ENCODE measurements at places on chromosomes 12 and 14. TPM values are rescaled to one million over a fixed set of nuclear protein-coding genes. Genes with fewer than 3 reads are reported as not detected.

The SRGAP1 gene
- total RNA-seq, result 11.0 TPM

The FIGNL2 gene
- total RNA-seq, result 0.08 TPM

The STAC3 gene
- total RNA-seq, result 1.8 TPM

The MYO1H gene
- total RNA-seq, result not detected

The SYNDIG1L gene
- 0.26 TPM for total RNA-seq

DNA sequence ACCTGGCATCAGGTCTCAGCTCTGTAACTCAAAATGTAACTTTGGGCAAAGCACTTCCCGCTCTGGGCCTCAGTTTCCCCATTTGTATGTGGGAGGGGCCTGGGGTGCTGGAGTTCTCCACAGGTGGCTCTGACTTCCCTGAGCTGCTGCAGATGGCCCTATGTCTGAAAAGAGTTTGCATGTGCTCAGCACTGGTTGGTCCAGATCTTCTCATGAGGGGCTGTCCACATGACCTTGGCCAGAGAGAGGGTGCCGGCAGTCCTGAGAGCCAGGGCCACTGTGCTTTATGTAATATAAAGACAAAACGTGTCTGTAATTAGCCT lies 7.2 kb upstream of the CACNA2D4 start:
- H3K36me3 ChIP-seq, result no peaks in the 10 kb centered on the region
- peaks cover 46% of the 10 kb centered on the region for H3K27me3 ChIP-seq
- H3K4me3 ChIP-seq, result no peak overlapping the region
- H3K27ac ChIP-seq, result no peak overlapping the region

DNA sequence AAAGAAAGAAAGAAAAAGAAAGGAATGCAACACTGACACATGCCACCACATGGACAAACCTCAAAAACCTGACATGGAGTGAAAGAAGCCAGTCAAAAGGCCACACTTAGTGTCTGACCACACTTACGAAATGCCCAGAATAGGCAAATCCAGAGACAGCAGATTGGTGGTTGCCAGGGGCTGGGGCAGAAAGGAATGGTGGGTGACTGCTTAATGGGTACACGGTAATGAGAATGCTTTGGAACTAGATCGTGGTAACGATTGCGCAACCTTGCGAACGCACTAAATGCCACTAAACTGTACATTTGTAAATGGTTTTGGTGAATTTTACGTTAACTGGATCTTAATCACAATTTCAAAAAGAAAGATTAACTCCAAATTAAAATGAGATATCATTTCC lies 39.5 kb downstream of the SCARB1 start:
- peaks cover 11% of the 10 kb centered on the region for H3K4me1 ChIP-seq
- no peak overlapping the region for H3K27ac ChIP-seq
- H3K4me3 ChIP-seq, result no peak overlapping the region
- no peaks in the 10 kb centered on the region for H3K36me3 ChIP-seq

- no peak overlapping the region for H3K27ac ChIP-seq
- no peak for DNase-seq
- no peak overlapping the region for H3K4me3 ChIP-seq
- H3K36me3 ChIP-seq, result peaks cover 34% of the 10 kb centered on the region
Measured at GRCh38 chr14:60266021-60266937, 17.3 kb downstream of the PPM1A start.

DNA sequence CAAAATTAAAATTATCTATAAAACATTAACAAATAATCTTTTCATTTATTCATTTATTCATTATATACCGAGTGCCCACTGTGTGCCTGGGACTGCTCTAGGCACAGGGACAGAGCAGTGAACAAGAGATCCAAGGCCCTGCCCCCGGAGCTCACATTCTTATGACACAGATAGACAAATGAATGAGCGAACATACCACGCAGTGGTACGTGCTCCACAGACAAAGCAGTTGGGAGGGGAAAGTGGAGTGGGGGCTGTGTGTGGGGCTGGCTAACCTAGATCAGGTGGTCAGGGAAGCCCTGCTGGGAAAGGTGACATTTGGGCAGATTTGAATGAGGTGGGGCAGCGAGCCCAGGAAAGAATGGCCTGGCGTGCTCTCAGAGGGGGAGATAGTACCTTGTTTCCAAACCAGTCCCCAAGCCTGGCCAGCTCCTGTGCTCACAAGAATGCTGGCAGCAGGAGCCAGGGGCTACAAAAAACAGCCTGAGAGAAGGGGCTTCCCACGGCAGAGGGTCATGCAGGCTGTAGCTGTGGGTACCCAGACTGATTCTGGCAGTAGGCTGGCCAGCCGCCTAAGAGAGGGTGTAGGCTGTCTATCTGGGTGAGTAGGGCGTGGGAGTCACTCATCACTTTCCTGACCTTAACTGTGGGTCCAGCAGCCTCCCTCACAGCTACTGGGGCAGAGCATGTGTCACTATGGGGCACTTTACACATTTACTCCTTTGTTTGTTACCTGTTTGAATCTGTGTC lies 57.8 kb upstream of the ACTN1 start:
- no peak overlapping the region for H3K27ac ChIP-seq
- no peaks in the 10 kb centered on the region for H3K36me3 ChIP-seq
- DNase-seq, result no peak
- no peaks in the 10 kb centered on the region for H3K27me3 ChIP-seq
- H3K4me1 ChIP-seq, result peaks cover 25% of the 10 kb centered on the region

- peak overlapping the region; percentile 19 for H3K4me3 ChIP-seq
- DNase-seq, result peak; percentile 90
- peaks cover 63% of the 10 kb centered on the region for H3K4me1 ChIP-seq
- H3K27ac ChIP-seq, result peak overlapping the region; percentile 89
Measured at GRCh38 chr14:74647678-74648461, 35.8 kb upstream of the LTBP2 start.

- H3K36me3 ChIP-seq, result no peaks in the 10 kb centered on the region
- H3K4me1 ChIP-seq, result no peaks in the 10 kb centered on the region
- H3K27me3 ChIP-seq, result no peaks in the 10 kb centered on the region
Measured at GRCh38 chr12:33944703-33945437, 77.4 kb upstream of the ALG10 start.

All from osteocyte (in vitro differentiated cells).